ENCODE measurements at places on chromosomes 13 and 19. TPM values are rescaled to one million over a fixed set of nuclear protein-coding genes. Genes with fewer than 3 reads are reported as not detected.

Gene SMIM24
- 0.28 TPM for total RNA-seq

Gene C2CD4C
- 13.6 TPM for total RNA-seq

Gene ETV2
- total RNA-seq = 2.8 TPM

Gene KLK3
- total RNA-seq = not detected

DNA sequence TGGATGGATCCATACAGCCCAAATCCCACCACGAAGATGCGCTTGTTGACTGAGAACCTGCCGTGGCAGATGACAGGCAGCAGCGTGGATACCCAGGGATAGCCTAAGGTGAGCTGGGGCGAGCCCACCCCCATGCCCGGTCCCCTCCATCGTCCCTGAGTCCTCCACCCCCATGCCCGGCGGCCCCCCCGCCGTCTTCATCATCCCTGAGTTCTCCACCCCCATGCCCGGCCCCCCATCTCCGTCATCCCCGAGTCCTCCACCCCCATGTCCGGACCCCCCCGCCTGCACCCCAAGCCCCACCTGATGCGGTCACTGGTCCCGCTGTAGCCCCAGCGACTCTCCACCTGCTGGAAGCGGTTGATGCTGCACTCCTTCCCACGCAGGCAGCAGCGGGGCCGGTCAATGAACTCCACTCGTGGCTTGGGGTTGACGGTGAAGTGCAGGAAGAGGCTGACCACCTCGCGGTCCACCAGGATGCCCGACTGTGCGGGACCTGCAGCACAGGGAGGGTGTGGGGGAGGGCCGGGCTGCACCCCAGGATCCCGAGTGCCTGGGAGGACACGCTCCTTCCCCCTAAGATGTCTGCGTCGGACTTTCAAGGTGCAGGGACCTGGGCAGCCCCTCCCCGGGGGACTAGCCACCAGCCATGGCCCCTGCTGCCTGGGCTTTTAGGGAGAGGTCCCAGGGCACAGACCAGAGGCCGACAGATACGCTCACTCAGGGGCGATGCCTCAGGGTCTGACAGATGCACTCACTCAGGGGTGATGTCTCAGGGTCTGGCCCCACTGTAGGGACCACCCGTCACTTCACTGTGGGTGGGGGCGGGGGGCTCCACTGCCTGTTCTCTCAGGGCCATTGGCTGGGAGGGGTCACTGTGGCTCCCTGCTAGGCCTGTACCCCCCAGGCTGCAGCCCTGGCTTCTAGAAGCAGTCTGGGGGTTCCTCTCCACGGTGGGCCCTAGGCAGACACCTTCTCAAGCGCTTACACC is 28.0 kb downstream of the BTBD2 start:
- no peak for DNase-seq

DNA sequence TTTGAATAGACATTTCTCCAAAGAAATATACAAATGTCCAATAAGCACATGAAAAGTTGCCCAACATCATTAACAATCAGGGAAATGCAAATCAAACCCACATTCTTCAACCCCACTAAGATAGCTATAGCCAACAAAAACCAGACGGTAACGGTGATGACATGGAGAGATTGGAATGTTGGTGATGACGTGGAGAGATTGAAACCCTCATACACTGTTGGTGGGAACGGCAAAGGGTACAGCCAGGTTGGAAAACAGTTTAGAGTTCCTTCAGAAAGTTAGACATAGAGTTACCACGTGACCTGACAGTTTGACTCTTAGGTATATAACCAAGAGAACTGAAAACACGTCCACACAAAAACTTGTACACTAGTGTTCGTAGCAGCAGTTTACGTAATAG is 48.1 kb downstream of the TNFRSF19 start:
- no peak for DNase-seq

All from Panc1 (cell line).